Activated effector memory CD4-positive, alpha-beta T cell treated with anti-CD3 and anti-CD28 coated beads, Interleukin-2, amount 50 U/mL, for 16 hours (primary cell): ENCODE measurements at places on chromosomes 2 and 18.

GRCh38 chr2:68412127-68412819 is 47.2 kb downstream of the PLEK start:
- no peak for DNase-seq

DNA sequence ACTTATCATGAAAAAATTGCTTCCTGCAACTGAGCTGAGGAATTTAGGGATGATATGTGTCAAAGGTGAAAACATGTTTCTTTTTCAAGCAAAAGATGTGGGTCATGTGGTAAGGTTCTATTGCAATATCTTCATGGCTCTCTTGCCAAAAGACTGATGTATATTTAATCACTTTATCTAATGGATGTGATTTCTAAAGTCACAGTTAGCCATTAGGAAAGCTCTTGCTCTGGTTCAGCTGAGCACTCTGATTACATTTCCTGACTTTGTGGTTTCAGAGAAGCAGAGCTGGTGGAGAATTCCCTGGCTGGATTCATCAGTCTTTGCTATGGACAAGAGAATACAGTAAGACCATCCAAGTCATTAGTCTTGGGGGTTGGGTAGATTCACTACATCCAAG is 24.4 kb downstream of the SCN9A start:
- DNase-seq = no peak

DNA sequence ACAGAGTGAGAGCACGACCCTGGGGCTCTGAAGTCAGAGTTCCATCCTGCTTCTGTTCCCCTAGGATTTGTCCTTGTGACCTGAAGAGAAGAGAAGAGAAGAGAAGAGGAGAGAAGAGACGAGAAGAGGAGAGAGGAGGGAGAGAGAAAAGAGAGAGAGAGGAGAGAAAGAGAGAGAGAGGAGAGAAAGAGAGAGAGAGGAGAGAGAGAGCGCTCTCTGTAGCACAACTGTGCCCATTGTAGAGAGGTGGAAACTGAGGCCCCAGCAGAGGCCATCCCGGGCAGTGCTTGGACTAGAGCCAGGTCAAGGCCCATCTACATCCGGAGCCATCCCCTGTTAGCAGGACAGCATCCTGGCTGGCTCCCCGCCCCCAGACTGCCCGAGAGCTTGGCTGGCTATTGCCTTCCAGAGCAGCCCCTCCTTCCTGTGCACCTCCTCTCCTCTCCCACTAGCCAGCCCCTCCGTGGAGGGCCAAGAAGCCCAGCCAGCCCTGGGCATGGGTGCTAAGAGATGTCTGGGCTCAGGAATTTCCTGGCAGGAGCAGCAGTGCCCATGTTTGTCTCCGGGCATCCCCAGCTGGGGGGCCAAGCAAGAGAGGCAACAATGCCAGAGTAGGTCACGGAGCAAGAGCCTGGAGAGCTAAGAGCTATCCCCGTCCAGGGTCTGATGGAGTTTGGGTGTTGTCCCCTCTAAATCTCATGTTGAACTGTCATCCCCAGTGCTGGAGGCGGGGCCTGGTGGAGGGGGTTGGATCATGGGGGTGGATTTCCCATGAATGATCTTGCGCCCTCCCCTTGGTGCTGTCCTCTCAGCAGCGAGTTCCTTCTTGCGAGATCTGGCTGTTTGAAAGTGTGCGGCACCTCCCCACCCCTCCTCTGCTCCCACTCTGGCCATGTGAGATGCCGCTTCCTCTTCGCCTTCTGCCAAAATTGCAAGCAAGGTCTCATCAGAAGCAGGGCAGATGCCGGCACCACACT is 18.2 kb upstream of the GPR55 start:
- peak; percentile 78 for DNase-seq

DNA sequence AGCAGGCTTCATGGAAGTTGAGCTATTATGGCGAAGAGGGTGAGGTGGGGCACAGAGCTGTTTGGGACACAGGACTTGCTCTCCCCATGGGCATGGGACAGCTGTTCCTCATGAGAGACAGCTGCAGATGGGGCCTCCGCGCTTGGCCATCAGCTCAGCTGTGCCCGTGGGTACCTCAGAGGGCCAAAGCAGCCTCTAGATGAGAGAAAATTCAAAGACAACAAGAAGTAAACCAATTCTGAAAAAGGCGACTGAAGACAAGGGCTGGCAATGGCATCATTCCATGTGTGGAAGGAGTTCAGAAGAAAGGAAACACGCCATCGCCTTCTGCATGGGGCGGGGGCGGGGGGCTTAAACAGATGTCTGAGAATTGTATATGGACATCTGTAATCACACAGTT is 136.2 kb downstream of the BCL2 start:
- DNase-seq = no peak

- DNase-seq = no peak
These were observed 134.4 kb downstream of the GULP1 start for GRCh38 chr2:188426121-188426520.

- no peak for DNase-seq
These were observed 57.3 kb downstream of the CCDC74A start for GRCh38 chr2:131584940-131585339.

- DNase-seq = no peak
These were observed 39.4 kb upstream of the AGPS start for GRCh38 chr2:177353187-177353478.

GRCh38 chr2:233811732-233812131 is 33.6 kb downstream of the MROH2A start:
- DNase-seq = peak; percentile 37
